ENCODE measurements at places on chromosomes 4 and X.

DNA sequence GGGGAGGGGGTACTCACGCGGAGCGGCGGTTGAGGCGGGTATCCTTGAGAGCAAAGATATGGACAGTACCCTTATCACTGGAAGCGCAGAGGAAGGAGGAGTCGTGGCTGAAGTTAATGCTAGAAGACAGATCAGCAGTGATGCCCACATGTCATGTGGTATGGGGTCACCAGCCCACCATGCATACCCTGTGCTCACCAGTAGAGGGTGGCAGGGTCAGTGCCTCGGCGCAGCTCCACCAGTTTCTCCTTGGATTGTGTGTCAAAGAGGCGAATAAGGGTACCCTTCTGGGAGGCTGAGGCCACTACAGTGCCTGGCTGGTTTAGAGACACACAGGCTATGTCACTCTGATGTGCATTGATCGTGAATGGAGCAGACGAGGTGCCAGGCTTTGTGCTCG lies 1.5 kb upstream of the PRAF2 start:
- no peak for DNase-seq

DNA sequence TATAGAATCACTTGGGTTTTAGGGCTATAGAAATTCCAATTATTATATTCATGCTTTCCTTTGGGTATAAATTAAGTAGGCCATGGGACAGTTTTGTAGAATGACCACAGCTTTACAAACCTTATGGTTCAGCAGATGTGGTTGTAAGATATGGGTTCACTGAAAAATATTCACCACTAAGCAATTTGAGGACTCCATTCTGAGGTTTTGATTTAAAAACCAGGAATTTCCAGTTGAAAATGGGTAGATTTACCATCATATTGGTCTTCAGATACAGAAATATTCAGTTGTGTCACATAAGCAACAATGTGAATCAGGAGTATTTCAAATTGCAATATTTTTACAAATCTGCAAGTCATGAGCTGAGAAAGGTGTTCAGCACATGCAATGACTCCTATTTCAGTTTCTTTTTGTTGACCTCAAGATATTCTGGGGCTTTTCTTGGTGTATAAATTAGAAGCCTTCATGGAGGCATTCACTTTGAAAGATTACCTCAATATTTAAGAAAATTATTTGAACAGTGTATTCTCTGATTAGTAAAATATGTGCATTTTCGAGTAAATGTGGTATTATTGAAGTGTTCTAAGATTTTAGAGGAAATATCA lies 218.4 kb upstream of the HCCS start:
- peak; percentile 49 for DNase-seq

GRCh38 chr4:98728433-98728832 lies 70.0 kb upstream of the TSPAN5 start:
- DNase-seq: peak; percentile 68

- no peak for DNase-seq
These were observed 17.7 kb downstream of the SLC25A31 start for GRCh38 chr4:127747883-127748282.

DNA sequence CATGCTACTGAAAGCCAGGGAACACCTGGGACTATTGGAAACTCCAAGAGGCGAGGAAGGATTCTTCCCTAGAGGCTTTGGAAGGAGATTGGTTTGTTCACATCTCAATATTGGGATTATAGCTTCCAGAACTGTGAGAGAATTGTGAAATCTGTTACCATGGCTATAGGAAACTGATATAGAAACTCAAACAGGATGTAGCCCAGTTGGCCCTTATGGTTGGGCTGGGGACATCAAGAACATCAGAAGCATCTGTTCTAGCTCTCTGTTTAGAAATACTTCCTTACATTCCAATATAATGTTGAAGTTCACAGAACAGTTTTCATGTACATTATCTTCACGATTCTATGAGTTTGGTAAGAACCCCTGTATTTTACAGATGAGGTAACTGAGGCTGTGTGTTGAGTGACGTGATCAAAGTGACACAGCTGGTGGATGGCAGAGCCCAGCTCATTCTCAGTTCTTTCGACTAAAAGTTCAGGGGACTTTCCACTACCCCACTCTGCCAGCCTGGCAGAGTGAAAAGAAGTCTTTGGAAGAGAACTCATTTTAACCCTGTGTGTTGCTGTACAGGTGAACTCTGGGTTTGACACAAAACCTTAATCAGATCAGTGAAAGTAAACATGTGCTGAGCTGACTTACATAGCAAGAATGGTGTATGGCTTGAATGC lies 183.0 kb downstream of the GBA3 start:
- DNase-seq: no peak

DNA sequence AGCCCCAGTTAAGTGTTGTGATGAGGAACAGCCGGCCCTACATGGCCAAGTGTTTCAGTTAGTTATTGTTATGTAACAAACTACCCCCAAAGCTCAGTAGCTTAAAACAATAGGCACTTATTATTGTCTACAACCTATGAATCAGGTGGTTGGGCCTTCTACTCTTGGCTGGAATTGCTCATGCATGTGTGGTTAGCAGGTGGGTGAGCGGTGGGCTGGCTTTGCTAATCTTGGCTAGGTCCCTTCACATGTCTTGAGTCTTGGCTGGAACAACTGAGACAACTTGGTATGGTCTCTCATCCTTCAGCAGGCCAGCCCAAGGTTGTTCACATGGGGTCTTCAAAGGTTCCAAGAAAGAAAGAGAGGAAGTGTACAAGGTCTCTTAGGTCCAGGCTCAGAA lies 54.5 kb upstream of the CHRNA9 start:
- no peak for DNase-seq

DNA sequence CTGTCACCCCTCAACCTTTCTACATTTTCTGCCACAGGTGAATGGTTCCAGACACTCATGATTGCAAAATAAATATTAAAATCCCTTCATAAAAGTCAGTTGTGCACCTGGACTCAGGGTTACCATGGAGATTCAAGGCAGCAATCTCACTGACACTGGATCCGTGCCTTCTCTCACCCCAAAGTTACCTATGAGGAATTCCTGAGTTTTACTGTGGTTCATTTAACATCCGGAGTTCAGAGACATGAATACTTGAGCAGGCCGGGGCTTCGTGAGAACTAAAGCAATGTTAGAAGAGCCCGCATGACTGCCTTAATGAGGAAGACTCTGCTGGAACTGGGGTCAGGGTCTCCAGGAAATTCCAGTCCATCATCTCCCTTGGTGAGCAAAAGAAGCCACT lies 12.5 kb upstream of the CLNK start:
- DNase-seq: no peak

- no peak for DNase-seq
These were observed 128.3 kb upstream of the ARMCX2 start for GRCh38 chrX:101787934-101788333.

All from iris pigment epithelial cell (primary cell).